ENCODE measurements at places on chromosomes 7 and 10.

DNA sequence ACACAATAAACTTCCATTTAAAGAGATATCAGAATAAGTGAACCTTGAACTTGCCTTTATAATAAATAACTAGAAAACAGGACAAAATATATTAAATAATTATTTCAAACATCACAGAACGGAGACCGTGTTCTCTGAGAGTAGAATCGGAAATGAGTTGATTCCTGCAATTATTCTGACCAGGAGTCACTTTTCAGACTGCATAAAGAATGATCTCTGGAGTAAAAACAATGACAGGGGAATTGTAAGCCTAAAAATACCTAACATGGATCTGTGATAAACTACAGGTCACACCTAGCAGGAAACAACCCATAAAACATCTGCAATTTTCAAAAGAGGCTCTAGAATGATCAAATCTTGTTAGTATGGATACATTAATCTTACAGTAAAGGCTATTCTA, 577.5 kb upstream of the SORCS1 start:
- no peaks in the 10 kb centered on the region for H3K27me3 ChIP-seq
- no peak for DNase-seq
- H3K4me1 ChIP-seq = no peaks in the 10 kb centered on the region
- H3K27ac ChIP-seq = no peak overlapping the region

- H3K4me1 ChIP-seq = peaks cover 12% of the 10 kb centered on the region
- peak overlapping the region; percentile 63 for H3K27ac ChIP-seq
- no peak overlapping the region for H3K4me3 ChIP-seq
- H3K27me3 ChIP-seq = no peaks in the 10 kb centered on the region
- H3K36me3 ChIP-seq = peaks cover 64% of the 10 kb centered on the region
Measured at GRCh38 chr7:6015917-6016652, 7.0 kb downstream of the AIMP2 start.

DNA sequence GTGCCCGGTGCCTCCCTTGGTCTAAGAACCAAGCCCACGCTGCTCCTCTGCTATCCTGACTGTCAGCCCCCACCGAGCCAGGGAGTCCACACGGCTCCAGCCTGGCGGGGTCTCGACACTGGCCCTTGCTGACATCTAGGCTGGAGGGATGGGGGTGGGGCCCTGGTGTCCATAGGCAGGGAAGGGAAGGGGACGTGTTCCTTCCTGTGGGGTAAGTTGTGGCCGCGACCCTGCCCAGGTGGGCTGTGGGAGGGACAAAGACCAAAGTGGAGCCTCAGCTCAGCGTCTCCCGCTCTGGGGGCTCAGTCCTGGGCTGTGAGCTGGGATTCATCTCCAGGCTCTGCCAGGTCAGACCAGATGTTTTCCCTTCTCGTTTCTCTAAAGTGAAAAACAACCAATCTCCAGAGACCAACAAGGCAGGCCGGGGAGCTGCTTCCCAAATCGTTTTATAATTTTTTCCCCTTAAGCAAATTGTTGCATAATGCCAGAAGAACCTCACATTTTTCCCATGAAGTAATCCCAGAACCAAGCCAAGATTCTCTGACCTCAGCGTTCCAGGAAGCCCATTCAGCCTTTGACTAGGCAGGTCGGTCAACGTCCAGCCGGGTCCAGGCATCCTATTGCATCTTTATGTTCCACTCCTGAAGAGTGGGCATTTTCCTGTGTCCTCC, 101.2 kb downstream of the RGS10 start:
- H3K27ac ChIP-seq = no peak overlapping the region
- DNase-seq = no peak
- H3K27me3 ChIP-seq = no peaks in the 10 kb centered on the region
- peaks cover 9% of the 10 kb centered on the region for H3K4me1 ChIP-seq
- H3K36me3 ChIP-seq = peaks cover 17% of the 10 kb centered on the region

- H3K27me3 ChIP-seq = no peaks in the 10 kb centered on the region
- no peak for DNase-seq
- H3K4me1 ChIP-seq = peaks cover 8% of the 10 kb centered on the region
- no peak overlapping the region for H3K4me3 ChIP-seq
- peaks cover 5% of the 10 kb centered on the region for H3K36me3 ChIP-seq
Measured at GRCh38 chr7:1974290-1975101, 258.2 kb downstream of the MAD1L1 start.

- H3K27ac ChIP-seq = no peak overlapping the region
- peaks cover 35% of the 10 kb centered on the region for H3K36me3 ChIP-seq
- DNase-seq = no peak
- no peaks in the 10 kb centered on the region for H3K4me1 ChIP-seq
Measured at GRCh38 chr10:90885176-90885575, 13.4 kb downstream of the RPP30 start.

DNA sequence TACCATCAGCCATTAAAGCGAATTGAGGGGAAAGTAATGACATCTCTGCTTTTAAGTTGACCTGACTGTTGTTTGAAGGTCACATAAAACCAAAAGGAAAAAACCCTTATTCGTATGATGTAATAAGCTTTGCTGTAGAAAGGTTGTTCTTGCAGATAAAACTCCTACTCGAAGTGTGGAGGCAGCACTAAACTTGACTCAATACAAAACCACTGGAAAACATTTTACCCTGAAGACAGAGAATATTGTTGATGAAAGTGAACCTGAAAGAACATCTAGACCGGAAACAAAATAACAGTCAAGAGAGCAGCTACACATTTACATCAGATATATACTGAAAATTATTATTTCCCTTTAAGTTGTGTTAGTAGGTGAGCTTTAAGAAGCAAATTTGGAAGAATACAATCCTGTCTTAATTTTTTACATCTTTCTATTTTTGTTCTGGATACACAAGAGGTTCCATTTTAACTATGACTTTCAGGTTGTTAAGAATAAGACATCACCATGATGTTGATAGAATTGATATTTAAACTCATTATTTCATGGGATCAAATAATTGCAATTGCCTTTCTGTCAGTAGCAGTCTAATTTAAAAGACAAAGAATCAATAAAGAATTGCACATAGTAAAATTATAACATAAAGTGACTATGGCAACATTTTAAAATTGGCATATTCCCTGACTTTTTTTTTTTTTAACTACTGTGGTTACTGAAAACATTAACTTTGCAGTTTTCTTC, 6.4 kb downstream of the ETV1 start:
- peaks cover 2% of the 10 kb centered on the region for H3K4me1 ChIP-seq
- H3K27ac ChIP-seq = no peak overlapping the region
- DNase-seq = no peak
- H3K4me3 ChIP-seq = no peak overlapping the region
- no peaks in the 10 kb centered on the region for H3K36me3 ChIP-seq

DNA sequence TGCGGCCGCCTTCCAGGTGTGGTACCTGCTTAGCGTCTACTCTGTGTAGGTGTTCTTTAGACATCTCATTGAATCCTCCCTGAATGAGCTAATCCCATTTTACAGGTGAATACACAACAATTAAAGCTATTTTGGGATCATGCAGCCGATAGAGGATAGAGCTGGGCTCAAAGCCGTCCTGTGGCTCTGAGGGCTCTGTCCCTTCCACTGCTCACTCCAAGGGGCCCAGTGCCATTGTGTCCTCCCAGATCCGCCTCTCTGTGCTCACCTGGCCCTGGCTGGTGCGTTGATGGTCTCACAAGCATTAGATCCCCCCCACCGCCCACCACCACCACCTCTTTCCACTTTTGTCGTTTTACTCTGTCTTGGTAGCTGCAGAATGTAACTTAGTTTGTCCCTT, 13.1 kb downstream of the NPTX2 start:
- peaks cover 2% of the 10 kb centered on the region for H3K27me3 ChIP-seq
- no peaks in the 10 kb centered on the region for H3K36me3 ChIP-seq
- no peak for DNase-seq
- H3K4me3 ChIP-seq = no peak overlapping the region
- H3K4me1 ChIP-seq = no peaks in the 10 kb centered on the region
- no peak overlapping the region for H3K27ac ChIP-seq

DNA sequence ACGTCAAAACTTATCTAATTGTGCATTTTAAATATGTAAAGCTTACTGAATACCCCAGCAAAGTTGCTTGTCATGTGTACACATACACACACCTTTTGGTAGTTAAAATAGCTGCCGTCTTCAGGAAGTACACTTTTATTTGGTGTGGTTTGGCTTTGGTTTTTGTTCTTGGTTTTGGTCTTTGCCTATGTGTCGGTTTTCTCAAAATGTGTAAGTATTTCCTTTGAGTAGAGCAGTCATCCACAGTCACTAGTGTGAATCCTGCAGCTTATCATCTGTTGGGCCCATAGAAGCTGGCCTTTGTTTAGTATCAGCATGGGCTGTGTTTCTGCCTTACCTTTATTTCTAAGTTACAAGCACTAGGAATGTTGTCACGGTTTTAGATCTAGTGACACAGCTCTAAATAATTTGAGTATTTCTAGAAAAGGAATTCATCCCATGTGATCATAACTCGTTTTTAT, 35.3 kb downstream of the NET1 start:
- no peaks in the 10 kb centered on the region for H3K27me3 ChIP-seq
- peaks cover 49% of the 10 kb centered on the region for H3K4me1 ChIP-seq
- H3K27ac ChIP-seq = peak overlapping the region; percentile 54
- peaks cover 17% of the 10 kb centered on the region for H3K36me3 ChIP-seq
- H3K4me3 ChIP-seq = peak overlapping the region; percentile 94
- DNase-seq = peak; percentile 86

DNA sequence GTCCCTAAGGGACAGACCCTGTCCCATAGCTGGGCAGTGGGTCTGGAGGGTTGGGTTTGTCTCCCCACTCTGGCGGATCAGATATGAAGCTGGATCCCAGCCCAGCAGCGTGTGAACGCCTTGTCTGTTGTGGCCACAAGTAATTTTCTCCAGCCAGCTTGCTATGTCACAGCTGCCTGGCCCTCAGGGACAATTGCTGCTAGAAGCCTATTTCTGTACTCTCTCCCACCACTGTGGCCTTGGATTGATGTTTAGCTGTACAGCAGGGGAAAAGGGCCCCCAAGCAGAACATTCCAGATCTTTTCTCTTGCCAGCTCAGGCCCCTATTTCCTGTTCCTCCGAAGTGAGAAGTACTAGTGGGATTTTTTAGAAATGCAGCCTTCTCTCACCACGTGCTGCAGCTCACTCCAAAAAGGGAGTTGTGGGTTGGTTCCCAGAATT, 53.5 kb upstream of the WAC start:
- H3K27me3 ChIP-seq = peaks cover 7% of the 10 kb centered on the region
- no peak overlapping the region for H3K4me3 ChIP-seq
- no peaks in the 10 kb centered on the region for H3K36me3 ChIP-seq
- H3K27ac ChIP-seq = no peak overlapping the region

- H3K4me3 ChIP-seq = peak overlapping the region; percentile 68
- peak; percentile 88 for DNase-seq
- H3K27me3 ChIP-seq = no peaks in the 10 kb centered on the region
- no peaks in the 10 kb centered on the region for H3K36me3 ChIP-seq
Measured at GRCh38 chr10:114538181-114538906, 119.7 kb downstream of the ABLIM1 start.

DNA sequence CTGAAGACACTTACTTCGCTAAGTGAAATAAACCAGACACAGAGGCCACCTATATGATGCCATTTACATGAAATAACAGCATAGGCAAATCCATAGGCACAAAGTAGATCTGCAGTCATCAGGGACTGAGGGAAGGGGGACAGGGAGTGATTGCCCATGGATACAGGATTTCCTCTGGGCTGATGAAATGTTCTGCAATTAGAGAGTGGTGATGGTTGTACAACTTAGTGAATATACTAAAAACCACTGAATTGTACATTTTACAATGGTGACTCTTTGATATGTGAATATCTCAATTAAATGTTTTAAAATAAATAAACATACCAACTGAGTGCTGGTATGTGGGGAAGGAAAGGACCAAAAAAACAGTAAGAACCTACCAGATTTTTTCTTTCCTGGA, 20.4 kb downstream of the PPA1 start:
- no peak overlapping the region for H3K4me3 ChIP-seq
- DNase-seq = no peak

- DNase-seq = no peak
- peaks cover 7% of the 10 kb centered on the region for H3K36me3 ChIP-seq
- H3K27ac ChIP-seq = no peak overlapping the region
- peaks cover 91% of the 10 kb centered on the region for H3K27me3 ChIP-seq
Measured at GRCh38 chr7:97020996-97021746, 3.5 kb downstream of the DLX5 start.

- no peak overlapping the region for H3K27ac ChIP-seq
- no peak for DNase-seq
- no peaks in the 10 kb centered on the region for H3K4me1 ChIP-seq
- no peak overlapping the region for H3K4me3 ChIP-seq
- H3K36me3 ChIP-seq = no peaks in the 10 kb centered on the region
Measured at GRCh38 chr10:57015595-57016318, 654.7 kb upstream of the ZWINT start.

DNA sequence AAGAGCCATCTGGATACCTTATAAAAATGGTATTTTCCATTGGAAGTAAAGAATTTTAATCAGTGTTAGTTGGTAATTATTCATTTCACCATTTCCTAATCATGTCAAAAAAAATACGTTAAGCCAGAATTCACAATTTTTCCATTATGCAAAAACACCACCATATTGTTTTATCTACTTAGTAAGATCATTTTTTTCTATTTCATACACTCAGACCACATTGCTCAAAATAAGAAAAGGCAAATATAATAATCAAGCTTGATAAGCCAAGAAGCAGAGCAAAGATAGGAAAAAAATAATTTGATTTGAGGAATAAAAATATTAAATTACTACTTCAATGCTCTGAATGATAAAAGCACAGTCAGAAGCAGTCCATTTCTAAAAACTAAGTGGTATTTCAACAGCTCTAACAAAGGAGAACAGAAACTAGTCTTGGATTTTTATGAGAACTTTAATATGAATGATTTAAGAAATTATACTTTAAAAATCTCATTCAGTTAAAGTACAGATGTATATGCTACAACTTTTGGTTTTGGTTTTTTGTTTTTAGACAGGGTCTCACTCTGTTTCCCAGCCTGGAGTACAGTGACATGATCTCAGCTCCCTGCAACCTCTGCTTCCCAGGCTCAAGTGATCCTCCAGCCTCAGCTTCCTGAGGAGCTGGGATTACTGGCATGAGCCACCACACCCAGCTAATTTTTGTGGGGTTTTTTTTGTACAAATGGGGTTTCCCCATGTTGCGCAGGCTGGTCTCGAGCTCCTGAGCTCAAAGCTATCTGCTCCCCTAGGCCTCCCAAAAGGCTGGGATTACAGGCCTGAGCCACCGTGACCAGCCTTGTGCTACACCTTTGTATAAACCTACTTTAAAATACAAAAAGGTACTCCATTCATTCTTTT, 46.6 kb downstream of the LRRN3 start:
- peak overlapping the region; percentile 76 for H3K4me3 ChIP-seq
- peak; percentile 76 for DNase-seq
- no peaks in the 10 kb centered on the region for H3K27me3 ChIP-seq
- H3K27ac ChIP-seq = peak overlapping the region; percentile 96
